NCI-H2081 treated with DMSO at 0.1 percent for 48 hours (cell line): ENCODE measurements at places on chromosomes 5 and 9.

GRCh38 chr5:90169078-90169477 lies 240.5 kb downstream of the CETN3 start:
- no peak for DNase-seq

- no peak for DNase-seq
These were observed 95.8 kb downstream of the CNTLN start for GRCh38 chr9:17230646-17231045.

- DNase-seq: no peak
These were observed 205.5 kb downstream of the TMC1 start for GRCh38 chr9:72726947-72727346.

- no peak for DNase-seq
These were observed 66.9 kb downstream of the TMC1 start for GRCh38 chr9:72588336-72588735.

GRCh38 chr9:137164370-137165249 lies 5.2 kb downstream of the LRRC26 start:
- no peak for DNase-seq

DNA sequence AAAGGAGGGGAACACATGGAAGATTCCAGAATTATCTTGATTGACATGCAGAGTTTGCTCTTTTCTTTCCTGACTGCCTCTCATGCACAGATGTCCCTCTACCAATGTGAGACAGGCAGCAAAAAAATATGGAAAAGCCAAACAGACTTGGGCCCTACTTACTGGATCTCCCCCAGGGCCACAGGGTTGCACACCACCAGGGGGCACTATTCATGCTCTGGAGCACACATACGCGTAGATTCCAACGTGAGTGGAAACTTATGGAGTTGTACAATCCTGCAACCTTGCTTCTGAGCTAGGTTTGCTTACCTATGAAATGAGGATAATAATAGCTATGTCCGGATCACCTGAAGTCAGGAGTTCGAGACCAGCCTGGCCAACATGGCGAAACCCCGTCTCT lies 319.5 kb downstream of the ARHGEF28 start:
- no peak for DNase-seq

DNA sequence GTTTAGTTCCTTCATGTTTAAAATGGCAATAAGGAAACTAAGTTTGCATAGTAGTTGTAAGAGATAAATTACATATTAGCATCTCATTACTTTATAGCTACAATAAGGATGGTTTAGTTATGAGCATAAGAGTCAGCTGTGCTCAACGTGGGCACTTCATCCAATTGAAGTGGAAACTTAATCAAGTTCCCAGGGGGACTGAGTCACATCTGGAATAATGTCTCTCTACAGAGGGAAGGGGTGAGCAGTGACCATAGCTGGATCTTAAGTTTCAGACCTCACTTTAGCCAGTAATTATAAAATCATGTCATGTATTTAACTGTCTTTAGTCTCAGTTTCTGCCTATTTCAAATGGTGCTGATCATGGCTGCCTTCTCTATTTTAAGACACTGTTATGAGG lies 36.8 kb upstream of the FAM240B start:
- DNase-seq: no peak

- no peak for DNase-seq
These were observed 30.0 kb downstream of the FGD3 start for GRCh38 chr9:92977279-92977678.

DNA sequence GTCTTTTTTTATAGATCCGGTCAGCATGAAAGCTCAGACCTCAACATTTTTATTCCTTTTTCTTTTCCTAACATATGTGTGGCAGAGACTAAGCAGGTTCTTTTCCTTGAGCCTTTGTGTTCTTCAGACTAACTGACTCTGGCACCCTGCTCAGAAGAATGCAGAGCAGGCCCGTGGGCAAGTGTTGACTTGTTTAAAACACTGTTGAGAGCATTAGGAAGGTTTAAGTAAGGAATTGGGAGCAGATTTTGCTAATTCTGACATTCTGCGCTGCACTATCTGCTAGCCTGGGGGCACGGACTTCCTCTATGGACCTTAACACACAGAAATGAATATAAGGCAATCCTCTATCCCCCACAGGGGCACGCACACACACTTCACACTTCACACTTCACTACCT lies 182.5 kb upstream of the PIK3R1 start:
- DNase-seq: no peak

GRCh38 chr9:129285979-129286772 lies 108.1 kb upstream of the IER5L start:
- DNase-seq: no peak

- DNase-seq: no peak
These were observed 41.0 kb upstream of the SLC36A1 start for GRCh38 chr5:151406322-151406947.

DNA sequence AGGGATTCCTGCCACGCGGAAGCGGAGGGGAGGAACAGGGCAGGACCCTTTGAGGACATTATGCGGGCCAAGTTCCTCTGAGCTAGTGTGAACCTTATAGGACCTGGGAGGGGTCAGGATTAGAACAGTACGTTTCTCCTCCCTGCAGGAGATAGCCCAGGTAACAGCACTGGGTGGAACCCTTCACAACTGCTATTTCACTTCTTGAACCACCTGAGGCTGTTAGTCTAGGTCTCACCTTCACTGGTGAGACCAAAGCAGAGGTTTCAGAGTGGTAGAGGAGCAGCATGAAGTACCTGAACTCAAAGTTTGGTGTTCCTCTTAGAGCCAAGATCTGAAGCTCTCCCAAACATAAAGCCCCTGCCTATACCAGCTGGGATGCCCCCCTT lies 832 bp downstream of the EIF4EBP3 start:
- no peak for DNase-seq

GRCh38 chr5:176736931-176737745 lies 73.2 kb upstream of the UNC5A start:
- DNase-seq: no peak

GRCh38 chr9:90741036-90741435 lies 60.6 kb upstream of the SYK start:
- DNase-seq: no peak

DNA sequence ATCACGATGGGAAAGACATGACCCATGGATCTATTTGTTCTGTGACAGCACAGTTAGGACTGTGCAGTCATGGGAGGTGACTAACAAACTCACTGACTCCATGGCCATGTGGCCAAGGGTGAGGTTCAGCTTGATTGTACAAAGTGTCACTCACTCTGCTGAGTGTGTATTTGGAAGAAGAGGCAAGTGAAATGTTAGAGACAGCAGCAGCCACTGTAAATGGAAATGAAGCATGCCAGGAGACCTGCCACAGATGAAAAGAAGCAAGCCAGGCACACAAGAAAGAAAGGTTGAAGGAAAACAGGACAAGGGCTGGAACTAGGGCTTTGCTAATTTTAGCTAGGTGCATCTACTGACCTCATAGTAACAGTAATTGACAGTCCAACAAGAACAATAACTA lies 42.7 kb upstream of the PALM2AKAP2 start:
- no peak for DNase-seq

- no peak for DNase-seq
These were observed 197.3 kb downstream of the SLIT3 start for GRCh38 chr5:169103586-169104181.
